Lung (tissue), 17 donors: ENCODE measurements at places on chromosomes 3 and 15. TPM values are rescaled to one million over a fixed set of nuclear protein-coding genes. Genes with fewer than 3 reads are reported as not detected.

Gene CLDN18
- 31.4 TPM for polyA plus RNA-seq

GRCh38 chr3:189386739-189387138 is 215.0 kb downstream of the TPRG1 start:
- no peak for DNase-seq

GRCh38 chr3:191314109-191314728 is 15.0 kb upstream of the CCDC50 start:
- DNase-seq, result no peak

DNA sequence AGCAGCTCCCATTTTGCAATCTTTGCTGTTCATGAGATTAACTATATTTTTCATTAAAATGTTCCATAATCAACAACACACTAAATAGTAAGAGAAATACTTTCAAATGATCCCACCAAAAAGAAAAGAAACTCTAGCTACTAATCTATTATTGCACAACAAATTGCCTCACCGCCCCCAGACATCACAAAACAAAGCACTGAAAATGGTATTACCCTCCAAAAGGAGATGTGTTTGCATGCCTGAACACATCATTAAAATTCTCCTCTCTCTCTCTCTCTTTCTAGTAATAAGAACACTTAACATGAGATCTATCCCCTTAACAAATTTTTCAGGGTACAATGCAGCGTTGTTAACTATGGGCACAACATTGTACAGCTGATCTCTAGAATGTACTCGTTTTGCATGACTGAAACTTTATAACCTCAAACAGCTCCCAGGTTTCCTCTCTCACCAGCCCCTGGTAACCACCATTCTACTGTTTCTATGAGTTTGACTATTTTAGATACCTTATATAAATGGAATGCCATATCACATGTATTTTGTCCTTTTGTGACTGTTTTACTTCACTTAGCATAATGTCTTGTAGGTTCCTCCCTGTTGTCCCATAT is 33.1 kb downstream of the WNT5A start:
- peak; percentile 51 for DNase-seq

DNA sequence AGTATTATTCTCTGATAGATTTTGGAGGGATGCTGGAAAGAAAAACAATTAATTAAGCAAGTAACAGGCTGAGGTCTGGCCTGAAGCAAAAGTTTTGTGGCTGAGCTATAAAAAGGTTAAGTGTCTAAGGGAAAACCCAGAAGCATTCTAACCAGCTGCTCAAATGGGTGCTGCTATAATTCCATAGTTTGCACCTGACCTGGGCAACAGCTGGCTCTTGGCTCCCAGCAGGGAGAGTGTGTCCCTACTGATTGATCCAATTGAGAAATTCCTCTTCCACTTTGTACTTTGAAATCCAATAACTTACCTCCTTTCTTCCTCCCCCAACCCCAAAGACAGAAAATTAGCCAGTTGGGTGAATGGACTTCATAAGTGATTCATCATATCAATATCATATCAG is 27.7 kb upstream of the SMAD3 start:
- no peak for DNase-seq

Gene CLDN16
- polyA plus RNA-seq, result 0.65 TPM

Gene PLSCR2
- polyA plus RNA-seq, result 0.03 TPM
